ENCODE measurements at places on chromosomes 1 and 21.

DNA sequence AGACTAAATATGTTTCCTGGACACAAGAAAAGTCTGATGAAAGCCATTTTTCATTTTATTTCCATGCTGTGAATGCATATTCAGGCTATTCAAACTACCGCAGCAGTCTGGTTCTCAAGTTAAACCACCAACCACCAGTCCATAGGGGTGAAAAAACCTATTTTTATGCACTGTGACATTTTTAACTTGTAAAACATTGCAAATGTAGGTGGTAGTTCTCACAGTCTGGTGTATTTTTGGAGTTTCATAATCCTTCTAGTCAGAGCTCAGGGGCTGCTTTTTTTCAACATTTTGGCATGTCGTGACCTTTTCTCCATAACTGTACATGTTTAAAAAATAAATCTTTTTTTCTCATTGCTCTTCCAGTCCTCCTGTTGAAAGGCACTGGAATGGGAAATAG is 907.6 kb upstream of the ADGRL2 start:
- peak; percentile 44 for DNase-seq

DNA sequence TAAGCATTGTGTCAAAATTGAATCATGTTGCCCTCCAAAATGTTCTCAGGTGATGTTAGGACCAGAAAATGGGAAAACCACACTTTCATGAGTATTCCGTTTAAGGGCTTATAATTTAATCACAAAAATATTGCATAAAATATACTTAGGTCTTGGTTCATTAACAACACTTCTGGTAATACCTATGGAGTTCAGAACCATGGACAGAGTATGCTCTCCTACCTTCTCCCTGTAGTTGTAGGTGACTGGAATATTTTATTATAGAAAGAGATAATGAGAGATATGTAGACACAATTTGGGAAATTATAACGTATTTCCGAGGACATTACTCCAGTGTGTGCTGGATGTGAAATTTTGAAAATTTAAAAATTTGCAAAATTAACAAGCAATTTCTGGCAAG is 232.5 kb downstream of the NCAM2 start:
- peak; percentile 45 for DNase-seq

- peak; percentile 64 for DNase-seq
Measured at GRCh38 chr21:44405948-44406872, 49.1 kb upstream of the LRRC3 start.

DNA sequence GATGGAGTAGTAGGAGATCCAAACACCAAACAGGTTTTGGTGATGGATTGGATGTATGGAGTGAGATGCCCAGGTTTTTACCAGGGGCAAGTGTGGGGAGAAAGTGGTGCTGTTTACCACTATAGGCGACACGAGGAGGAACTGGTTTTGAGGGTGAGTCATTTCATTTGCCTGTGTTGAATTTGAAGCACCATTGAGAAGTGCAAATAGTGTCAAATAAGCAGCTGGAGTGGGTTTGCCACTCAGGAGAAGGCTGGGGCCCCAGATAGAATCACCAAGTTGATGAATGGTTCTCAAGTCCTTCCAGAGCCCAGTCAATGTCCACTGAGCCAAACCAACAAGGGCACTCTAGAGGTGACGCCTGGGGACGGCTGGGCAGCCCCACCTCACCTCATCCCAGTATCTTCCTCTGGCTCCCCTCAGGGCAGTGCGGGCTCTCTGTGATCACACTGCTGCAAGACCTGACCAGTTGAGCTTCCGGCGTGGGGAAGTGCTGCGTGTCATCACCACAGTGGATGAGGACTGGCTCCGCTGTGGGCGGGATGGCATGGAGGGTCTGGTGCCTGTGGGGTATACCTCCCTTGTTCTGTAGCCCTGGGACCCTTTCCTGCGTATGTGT is 9.4 kb downstream of the RUSC1 start:
- DNase-seq: no peak

GRCh38 chr1:94608142-94608851 is 66.7 kb upstream of the F3 start:
- no peak for DNase-seq

DNA sequence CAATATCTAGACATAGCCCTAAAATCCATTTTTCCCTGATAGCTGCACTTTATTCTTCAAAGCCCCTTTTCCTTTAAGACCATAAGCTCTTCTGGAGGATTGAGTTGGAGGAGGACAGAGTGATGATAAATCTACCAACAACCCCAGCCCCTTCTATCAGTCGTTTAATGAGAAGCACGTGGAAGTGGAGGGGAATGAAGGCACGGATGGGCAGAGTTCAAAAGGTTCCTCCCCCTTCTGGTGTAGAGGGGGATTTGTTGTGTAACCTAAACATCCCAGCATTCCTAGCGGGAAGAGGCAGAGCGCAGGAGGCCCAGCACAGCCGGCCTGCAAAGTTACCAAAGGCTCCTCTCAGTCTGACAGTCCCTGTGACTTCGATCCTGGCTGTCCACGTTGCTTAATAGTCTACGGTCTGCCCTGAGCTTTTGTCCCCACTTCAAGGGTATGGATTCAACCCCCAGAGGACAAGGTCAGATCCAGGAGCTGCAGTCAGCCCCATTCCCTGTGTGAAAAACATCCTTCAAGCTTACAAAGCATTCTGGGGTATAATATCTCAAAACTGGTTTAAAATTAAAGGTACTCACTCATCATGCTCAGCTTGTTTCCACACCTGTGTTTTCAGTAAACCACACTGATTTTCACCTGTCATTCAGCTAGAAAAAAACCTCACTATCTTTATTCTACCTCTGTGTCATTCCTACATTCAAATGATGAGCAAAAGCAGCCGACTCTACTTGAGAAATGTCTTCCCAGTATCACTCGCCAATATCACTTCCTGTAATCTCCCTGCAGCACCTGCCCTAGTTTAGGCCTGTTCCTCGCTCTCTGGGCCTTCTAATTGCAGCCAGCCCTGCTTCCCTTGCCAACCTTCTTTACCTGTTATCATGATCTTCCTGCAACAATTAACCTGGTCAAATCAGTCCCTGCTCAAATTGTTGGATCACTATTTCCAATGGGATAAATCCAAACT is 117.9 kb downstream of the PLPP3 start:
- DNase-seq: no peak

DNA sequence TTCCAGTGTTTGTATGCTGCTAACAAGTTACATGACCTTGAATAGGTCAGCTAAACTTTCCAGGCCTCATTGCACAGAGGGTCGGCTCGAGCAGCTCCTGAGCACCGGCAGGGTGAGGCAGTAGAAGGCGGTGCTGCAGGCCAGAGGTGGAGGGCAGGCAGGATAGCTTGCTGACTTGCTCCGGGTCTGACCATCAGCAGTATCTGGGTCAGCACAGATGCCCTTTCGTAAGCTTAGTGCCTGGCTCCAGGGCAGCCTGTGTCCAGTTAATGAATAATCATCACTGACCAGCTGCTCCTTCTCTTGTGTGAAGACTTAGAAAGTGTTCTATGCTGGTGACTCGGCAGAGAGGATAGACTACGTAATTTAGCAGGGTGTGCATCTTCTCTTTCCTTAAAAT is 6.9 kb downstream of the MAPKAPK2 start:
- DNase-seq: peak; percentile 85

DNA sequence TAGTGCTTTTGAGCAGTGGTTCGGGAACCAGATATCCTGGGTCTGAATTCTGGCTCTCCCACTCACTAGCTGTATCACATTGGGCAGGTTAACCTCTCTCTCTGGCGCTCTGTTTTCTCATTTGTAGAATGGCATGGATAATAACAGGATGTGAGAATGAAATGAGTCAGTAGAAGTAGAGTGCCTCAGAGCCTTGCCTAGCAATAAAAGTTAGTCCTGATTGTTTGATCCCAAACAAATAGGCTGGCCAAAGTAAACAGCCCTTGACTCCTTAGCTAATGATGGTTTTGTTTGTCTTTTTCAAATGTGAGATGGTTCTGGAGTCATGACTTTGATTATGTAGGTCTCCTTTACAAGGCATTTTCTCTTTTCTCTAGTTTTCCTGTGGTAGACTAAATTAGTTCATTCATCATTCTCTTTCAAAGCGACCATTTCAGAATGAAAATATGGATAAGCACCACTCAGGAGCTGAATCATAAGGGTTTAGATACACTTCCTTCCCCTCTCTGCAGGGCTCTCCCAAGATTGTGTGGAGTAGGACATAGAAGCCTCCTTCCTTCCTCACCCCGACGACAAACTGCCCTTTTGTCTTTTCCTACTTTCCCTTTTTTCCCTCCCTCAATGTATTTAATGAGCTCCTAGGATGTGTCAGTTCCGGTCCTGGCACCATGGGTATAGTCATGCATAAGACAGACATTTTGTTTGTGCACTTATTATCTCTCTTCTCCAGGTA is 23.1 kb downstream of the KIAA0040 start:
- no peak for DNase-seq

- no peak for DNase-seq
Measured at GRCh38 chr1:76989976-76990375, 122.7 kb downstream of the ST6GALNAC5 start.

- DNase-seq: no peak
Measured at GRCh38 chr1:181174861-181175260, 86.4 kb downstream of the IER5 start.

- DNase-seq: no peak
Measured at GRCh38 chr1:62800281-62800680, 16.3 kb downstream of the ATG4C start.

- no peak for DNase-seq
Measured at GRCh38 chr21:16842696-16843035, 670.2 kb upstream of the CXADR start.

DNA sequence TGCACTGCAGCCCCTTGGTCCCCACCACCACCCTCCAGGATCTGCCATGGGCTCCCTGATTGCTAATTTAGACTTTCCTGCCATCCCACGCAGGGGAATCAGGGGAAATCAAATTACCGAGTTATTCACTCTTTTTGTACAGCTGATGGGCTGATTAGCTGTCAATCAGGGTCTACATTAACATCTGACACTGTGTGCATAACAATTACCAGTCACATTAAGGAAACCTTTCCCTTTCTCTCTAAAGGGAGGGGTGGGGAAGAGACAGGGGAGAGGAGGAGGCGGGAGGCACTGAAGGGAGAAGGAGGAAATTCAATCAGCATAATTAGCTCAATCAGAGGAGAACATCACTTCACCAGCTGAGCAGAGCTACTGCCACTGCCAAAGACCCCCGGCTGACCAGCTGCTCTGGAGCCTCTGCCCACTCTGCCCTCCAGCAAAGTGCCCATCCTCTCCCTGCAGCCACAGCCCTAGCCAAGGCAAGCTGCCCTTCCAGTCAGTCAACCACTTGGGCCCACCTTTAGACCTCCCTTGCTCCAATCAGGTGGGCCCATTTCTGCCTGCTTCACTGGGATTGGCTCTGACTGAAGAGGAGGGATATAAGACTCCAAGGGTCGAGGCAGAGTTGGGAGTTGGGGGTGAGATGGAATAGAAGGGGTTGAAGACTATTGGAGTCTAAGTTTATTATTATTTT is 199.3 kb upstream of the ZC3H12A start:
- DNase-seq: no peak

- peak; percentile 31 for DNase-seq
Measured at GRCh38 chr21:32940079-32941014, 85.4 kb upstream of the OLIG2 start.

DNA sequence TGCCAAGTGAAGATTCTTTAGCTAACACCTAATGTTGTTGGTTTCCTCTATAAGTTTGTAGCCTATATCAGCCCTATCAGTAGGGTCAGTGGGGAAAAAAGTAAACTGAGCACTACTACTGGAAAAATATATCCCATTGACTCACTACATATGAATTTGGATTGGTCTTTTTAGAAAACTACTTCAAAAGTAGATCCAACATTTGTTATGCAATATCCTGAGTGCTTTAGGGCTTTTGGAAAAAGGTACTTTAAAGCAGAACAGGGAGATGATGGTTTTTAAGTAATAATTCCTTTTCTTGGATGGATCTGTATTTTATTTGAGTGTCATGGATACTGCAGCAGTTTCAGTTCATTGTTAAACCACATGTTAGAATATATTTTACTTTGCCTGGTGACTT is 7.1 kb downstream of the C1orf21 start:
- DNase-seq: no peak

DNA sequence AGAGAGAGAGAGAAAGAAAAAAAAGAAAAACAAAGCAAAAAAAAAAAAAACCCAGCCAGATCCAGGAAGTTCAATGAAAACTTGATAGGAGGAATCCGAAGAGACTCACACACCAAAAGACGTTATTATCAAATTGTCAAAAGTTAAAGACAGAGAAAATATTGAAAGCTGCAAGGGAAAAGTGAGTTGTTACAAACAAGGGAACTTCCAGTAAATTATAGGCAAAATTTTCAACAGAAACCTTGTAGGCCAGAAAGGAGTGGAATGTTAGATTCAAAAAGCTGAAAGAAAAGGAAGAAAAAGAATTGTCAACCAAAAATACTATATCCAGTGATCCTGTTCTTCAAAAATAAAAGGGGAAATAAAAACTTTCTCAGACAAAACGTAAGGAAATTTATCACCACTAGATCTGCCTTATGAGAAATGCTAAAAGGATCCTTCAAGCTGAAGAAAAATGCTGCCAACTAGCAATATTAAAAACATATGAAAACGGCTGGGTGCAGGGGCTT is 23.6 kb downstream of the ERO1B start:
- no peak for DNase-seq

GRCh38 chr21:42093991-42094421 is 22.9 kb downstream of the UMODL1 start:
- DNase-seq: peak; percentile 74

DNA sequence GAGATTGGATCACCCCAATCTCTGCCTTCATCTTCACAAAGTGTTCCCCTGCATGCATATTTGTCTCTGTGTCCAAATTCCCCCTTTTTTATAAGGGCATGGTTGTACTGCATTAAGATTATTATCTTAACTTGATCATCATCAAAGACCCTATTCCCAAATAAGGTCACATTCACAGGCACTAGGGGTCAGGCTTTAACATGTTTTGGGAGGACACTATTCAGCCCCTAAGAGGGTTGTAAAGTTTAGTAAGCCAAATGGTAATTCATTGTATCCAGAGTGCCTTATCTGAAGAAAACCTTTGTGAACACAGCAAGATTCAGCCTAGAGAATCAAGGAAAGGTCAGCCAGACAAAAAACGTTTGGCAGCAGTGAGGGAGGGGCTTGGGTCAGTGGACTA is 317.6 kb upstream of the PLD5 start:
- no peak for DNase-seq

- no peak for DNase-seq
Measured at GRCh38 chr21:16540966-16541727, 811.4 kb downstream of the USP25 start.

All from amniotic epithelial cell (primary cell).